T-helper 2 cell treated with Interferon-gamma antibody and Interleukin-4, amounts not matched to agents 5 μg/mL and 100 μg/mL, for 36 hours (primary cell): ENCODE measurements at places on chromosomes 4 and X.

DNA sequence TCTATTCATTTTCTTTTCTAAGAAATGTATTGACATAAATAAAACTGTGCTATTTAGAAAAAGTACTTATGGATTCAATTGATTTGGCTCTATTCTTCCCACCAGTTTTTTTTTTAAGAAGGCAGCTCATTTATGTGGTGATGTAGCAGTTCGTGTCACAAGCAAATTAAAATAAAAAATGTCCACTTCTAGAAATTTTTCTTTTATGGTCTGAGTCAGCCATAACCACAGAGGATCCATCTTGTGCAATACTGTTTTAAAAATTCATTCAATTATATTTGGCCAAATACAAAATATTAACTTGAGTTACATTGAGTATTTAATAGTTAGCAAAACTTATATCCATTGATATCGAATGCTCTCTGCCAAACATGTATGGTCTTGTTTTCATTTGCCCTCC lies 207.9 kb upstream of the FAT1 start:
- no peak for DNase-seq

GRCh38 chrX:9797384-9798360 lies 11.4 kb downstream of the SHROOM2 start:
- DNase-seq = no peak

- DNase-seq = no peak
Observed at GRCh38 chr4:138663883-138664282, 351.7 kb upstream of the NOCT start.

GRCh38 chr4:139736661-139737060 lies 71.0 kb downstream of the MGST2 start:
- DNase-seq = no peak

GRCh38 chr4:154415313-154415712 lies 76.3 kb downstream of the DCHS2 start:
- DNase-seq = no peak

DNA sequence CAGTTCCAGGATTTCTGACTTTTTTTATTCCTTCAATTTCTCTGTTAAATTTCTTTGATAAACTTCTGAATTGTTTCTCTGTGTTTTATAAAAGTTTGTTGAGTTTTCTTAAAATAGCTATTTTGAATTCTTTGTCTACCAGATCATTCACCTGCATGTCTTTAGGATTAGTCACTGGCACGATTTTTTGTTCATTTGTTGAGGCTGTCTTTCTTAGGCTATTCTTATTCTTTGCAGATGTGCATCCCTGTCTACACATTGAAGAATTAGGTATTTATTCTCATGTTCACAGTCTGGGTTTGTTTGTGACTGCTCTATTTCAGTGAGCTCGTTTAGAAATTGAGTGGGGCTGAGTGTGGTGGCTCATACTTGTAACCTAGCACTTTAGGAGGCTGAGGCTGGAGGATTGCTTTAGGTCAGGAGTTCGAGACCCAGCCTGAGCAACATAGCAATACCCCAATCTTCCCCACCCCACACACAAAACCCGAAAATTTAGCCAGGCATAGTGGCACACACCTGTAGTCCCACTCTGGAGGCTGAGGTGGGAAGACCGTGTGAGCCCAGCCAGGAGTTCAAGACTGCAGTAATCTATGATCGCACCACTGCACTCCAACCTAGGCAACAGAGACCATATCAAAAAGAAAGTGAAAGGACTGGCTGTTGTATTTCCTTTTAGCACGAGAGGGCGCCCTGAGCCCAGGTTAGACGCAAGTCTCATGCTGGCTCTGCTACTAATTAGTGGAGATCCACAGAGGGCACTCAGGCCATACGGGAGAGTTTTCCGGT lies 42.0 kb downstream of the F8 start:
- DNase-seq = peak; percentile 65

- DNase-seq = no peak
Observed at GRCh38 chr4:116982656-116983055, 102.7 kb downstream of the TRAM1L1 start.
